ENCODE measurements at places on chromosomes 6 and 20.
A peak's percentile ranks its signal among the peaks of the same experiment; 100 is the strongest.

DNA sequence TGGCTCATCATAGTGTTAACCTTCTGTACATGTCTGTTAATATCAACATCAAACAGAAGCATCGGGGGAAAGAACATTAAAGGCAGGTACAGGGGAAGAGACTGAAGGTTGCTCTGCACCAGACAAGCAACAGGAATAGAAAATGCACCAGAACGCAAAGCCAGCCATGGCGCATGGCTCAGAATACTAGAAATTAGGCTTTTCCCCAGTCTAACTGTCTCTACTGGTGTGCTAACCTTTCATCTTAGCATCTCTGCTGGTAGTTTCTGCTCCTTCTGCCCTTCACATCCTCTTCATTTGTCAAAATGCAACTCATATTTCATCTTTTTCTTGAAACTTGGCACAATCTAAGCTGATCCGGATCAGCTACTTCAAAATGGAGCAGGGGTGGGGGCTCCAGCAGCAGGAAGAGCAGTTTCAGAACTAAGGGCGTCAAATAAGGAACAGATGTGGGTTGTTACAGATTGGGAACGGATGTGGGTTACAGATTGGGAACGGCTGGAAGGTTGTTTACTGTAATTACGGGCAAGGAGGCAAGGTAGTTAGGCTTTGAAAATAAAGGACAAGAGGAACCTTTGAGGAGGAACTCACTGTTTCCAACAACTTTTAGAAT is 13.1 kb upstream of the RNASET2 start:
- no peak for DNase-seq

DNA sequence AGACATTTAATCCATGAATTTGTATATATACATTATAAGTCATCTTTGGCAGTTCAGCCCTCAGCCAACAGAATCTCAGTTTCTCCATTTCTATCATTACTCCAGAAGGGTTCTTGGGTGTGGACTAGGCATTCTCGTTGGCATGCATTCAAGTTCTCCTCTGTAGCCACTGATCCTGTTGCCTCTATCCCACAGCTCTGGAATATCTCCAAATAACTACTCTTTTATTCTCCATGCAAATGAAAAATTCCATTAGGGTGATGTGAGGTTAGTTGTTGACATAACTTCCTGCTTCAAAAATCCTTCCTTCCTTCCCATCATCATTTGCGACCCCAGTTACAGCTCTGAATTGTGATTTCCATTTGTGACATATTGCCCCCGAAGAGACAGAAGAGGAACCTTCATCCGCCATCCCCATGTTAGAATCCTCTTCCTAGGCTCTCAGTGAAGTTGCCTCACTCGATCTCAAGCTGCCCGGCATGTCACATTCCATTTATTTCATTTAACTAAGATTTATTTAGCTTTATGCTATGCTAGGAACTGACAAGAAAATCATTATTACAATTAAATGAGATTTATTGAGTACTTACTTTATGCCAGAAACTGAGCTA is 93.7 kb upstream of the EDN1 start:
- no peak for DNase-seq

GRCh38 chr20:62350098-62350628 is 16.9 kb downstream of the LAMA5 start:
- peak; percentile 97 for DNase-seq

- DNase-seq = no peak
Measured at GRCh38 chr6:105320765-105321164, 82.1 kb downstream of the PREP start.

GRCh38 chr6:11428371-11428770 is 109.2 kb upstream of the TMEM170B start:
- no peak for DNase-seq

DNA sequence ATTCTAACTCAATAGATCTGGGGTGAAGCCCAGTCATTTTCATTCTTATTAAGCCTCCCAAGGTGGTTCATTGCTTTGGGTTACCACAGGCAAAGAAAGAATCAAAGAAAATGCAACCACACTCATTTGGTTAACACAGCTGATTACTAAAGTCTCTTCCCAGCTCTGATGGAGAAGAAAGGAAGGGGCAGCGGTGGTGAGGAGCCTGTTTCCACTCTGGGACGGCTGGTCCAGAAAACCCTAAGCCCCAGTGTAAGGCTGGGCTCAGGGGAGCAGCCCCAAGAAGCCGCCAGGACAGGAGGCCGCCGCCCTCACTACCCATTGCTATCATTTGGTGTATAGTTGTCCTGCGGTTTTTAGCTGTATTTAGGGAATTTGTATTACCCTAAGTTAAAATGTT is 226.9 kb downstream of the CD83 start:
- no peak for DNase-seq

All from HT-29 (cell line).